D721Med (cell line): ENCODE measurements at places on chromosomes 5 and 9.

DNA sequence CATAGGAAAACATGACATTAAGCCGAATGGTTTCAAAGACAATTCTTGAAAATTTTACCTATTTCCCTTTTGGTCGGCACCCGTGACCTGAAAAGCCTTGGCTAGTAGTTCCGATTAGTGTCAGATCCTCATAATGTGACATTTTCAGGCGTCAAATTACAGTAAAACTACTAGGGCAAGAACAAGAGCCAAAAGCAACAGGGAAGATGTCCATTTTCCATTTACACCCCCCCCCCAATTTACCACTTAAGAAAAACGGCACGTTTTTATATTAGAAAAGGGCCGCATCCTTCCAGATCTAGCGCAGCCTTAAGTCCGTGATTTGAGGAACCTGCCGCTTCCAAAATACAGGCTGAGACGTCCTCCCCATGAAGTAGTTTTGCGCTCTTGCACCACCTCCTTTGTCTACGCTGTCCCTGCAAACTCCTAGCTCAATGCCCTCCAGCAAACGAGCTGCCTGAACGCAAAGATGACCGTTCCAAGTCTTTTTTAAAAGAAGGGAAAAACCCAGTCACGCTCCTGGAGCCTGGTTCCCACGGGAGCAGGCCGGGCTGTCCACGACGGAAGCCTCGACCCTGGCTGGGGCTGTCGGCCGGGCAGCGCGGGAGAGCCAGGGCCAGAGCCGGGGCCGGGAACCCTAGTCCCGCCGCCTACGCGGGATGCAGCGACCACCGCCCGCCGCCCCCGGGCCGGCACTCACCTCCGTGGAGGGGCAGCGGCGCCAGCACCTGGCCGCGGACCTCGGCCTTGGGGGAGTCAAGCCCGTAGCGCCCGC, 616 bp downstream of the RNF130 start:
- no peak for DNase-seq

- no peak for DNase-seq
These were observed 35.0 kb upstream of the SAP30L start for GRCh38 chr5:154410786-154411185.

- no peak for DNase-seq
These were observed 23.6 kb upstream of the CSF1R start for GRCh38 chr5:150109921-150110320.

- DNase-seq: no peak
These were observed 193.0 kb upstream of the MAP1B start for GRCh38 chr5:71914281-71914680.

DNA sequence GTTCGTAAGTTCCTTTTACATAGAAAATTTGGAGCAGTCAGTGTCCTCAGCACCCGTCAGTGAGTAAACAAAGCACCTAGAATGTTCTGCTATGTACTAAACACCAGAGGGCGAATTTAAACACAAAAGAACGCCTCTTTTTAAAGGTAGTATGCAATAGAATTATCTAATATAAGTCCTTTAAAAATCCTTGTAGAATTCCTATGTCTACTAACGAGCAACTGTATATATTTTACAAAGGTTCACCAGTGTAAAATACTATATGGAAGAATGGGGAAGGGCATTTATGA, 499 bp upstream of the TMEM232 start:
- no peak for DNase-seq

DNA sequence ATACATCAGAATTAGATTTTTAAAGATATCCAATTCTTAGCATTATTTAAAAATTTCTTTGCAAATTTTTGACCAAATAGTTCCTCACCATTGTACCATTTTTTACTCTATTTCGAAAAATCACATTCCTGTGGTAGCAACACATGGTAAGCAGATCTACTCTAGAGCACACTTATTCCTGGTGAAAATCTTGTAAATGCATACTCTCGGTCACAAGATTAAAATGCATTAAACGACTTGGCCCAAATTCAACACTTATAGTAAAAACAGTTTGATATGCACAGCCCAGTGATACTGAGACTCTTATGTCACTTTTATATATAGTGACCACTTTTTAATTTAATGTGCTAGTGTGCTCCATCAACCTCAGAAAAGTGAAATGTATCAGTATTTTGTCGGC, 208.8 kb upstream of the TARS1 start:
- DNase-seq: no peak

DNA sequence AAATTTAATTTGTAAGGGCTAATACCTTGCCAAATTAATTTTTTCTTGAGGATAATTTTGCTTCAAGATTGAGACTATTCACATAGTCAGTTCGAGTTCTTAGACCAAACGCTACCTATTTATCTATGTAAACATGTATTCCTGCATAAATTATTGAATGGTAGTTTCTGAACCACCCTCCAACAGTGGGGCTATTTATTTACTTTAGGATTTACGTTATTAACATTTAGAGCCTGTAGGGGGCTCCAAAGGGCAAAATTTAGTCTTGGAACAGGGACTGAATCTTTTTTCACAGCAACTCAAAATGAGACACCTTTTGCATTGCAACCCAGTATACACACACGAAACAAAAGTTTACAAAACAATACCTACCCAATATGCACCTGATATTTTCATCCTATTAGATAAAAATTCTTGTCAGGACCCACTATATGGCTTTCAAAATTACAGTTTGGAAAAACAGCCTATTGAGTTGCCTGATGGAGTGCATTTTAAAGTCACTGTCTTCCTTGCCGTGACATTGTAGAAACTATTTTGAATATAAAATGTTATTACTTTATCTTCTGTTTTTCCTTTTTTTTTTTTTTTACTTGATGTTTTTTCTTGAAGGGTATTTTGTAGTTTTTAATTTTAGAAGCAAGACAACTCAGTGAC, 47.1 kb upstream of the POU4F3 start:
- no peak for DNase-seq
